ENCODE measurements at places on chromosomes 6 and 20. TPM values are rescaled to one million over a fixed set of nuclear protein-coding genes. Genes with fewer than 3 reads are reported as not detected.

GRCh38 chr6:28979679-28980078 is 25.4 kb downstream of the ZNF311 start:
- DNase-seq: no peak

DNA sequence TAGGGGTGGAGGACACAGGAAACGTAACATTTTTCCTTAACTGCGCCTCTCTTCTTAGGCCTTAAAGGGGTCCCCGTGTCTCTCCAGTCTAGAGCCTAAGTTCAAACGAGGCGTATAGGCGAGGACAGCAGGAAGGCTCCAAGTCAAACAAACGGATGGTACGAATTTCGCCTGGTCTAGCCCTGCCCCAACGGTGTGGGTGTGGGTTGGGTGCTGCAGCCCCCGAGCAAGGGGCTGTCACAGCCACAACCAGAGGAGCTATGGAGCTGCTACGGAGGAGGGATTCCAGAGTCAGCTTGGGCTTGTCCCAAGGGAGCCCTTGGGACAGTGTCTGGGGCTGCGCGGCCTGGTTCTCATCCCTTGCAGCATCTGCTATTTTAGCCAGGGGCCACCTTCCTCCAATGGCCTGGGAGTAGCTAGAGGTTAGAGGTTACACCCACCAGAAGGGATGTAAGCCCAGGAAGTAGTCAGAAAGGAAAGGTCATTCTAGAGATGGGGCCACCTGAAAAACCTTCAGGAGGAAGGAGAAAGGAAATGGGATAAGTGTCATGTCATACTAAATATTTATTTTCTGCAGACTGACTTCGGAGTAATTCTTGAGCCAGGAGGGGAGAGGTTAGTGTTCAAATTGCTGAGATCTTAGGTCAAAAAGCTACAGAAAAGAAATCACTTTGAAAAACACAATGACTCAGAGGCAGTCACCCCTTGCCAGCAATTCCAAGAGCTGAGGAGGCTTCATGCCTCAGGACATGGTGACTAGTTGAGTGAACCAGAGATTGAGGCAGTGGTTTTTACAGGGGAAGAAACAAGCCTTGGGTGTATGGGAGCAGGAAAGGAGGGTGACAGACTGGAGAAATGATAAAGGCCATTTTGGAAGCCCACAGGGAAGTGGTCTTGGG is 21.7 kb downstream of the VPS52 start:
- DNase-seq: peak; percentile 83

DNA sequence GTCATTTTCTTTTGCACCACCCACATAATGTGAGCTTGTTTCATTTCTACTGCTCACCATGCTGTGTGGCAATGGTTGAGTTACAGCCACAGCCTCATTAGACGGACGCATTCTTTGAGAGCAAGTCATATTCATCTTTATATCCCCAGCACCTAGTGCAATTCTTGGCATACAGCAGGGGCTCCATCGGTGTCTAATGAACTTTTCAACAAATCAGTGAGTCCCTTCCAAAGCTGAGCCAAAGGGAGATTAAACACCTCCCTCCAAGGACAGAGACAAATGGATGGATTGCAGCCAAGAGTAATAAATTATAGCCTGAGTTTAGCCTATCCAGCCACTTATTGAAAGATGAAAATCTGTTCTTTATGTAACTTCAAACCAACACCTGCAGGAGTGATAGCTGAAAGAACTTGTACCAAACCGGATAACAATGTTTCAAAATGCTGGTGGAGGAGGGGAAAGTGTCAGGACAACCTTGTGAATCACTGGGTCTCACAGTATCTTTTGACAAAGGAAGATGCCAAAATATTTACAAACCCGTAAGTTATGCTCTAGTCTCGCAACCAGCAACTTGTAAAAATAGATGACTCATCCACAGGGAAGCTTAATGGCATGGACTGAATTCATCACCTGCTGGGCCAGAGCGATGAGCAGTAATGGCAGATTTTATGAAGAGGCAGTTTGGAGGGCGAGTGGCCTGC is 139.0 kb downstream of the PXDC1 start:
- no peak for DNase-seq

DNA sequence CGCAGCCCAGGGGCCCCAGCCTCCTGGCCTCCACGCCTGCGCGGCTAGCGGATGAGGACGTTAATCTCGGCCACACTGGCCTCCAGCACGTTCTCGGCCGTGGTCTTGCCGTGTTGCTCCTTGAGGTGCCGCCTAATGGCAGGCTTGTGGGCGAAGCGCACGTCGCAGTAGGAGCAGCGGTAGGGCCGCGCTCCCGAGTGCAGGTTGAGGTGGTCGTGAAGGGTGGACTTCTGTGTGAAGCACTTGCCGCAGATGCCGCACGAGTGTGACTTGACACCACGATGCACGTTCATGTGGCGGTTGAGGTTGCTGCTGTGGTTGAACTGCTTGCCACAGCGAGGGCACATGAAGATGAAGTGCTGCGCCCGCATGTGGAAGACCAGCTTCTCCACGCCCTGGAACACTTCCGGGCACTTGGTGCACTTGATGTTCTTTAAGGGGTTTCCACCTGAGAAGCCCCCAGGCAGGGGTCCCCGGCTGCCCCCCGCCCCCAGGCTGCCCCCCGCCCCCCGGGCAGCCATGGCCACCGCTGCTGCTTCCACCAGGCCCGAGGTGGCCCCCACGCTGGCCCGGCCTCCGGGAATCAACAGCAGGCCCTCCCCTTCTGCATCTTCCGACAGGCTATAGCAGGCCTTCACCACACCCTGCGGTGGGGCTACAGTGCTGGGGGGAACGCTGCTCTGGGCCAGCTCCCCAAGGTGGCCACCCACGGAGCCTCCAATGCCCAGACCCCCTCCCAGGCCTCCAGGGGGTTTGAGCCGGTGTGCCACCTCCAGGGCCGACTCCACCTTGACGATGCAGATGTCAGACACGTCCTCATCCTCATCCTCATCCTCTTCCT is 1.8 kb downstream of the ZBTB12 start:
- no peak for DNase-seq

DNA sequence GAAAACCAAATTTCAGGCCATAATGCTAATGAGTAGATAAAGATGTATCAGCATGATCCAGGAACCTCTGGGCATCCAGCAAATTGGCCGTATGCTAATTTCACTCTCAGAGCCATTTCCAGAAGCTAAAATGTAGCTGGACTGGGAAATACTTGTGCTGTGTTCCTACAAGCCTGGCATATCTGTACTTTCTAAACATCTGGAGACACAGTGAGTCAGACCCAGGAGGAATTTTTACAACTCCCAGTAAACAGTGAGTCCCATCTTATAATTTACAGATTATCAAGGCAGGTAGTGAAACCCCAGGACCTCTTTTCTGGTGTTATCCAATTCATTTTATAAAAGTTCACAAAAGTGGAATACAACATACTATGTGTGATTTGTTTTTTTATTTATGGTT is 683.0 kb upstream of the ADGRB3 start:
- DNase-seq: no peak

- DNase-seq: peak; percentile 26
These were observed 40.2 kb downstream of the CTCFL start for GRCh38 chr20:57484772-57485171.

GRCh38 chr6:132275066-132275970 is 126.0 kb downstream of the MOXD1 start:
- no peak for DNase-seq

DNA sequence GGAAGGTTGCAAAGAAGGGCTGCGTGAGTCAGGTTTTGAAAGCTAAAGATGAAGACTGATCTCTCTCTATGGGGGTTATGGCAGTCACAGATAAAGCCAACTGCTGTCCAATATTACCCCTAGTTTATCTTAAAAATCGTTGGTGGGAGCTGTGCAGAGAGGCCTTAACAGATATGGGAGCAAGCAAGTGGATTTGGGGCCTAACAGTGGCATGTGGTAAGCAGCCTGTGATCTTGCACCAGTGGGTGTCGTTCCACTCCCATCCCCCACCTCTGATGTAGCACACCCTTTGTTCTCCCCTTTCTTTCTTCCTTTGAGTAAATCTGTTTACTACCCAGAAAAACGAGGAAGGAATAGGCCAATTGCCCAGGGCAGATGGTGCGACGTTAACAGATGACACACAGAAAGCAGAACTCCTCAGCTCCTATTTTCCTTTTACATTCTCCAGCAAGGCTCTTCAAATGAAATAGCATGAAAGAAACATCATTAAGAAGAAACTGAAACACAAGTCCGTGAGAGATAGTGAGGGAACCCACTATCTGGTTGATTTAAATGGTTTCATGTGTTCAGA is 274.1 kb upstream of the CITED2 start:
- DNase-seq: no peak

DNA sequence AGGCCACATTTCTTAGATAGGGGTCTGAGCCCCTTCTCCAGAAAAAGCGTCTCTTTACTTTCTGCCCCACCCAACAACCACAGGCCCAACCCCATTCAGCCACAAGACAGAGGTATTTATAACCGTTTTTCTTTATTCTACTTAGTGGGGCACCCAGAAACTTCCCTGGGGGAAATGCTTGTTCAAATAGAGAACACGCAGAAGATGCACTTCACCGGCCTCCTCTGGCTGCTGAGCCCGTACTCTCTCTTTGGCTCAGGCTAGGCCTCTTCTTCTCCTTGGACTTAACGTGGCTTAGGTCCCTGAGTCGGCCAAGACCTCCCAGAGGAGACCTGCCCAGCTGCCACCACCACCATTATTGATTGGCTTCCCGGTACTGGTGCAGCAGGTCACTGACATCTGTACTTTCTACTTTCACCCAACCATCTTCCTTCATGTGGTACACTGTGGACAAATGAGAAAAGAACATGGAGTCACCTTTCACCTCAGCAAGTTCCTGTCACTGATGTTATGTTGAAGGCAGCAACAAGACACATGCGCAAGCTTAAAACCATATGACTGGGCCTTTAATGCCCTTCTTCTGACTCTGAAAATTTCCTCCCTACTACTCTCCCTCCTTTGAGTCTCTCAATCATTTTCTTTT is 2.2 kb upstream of the TAP2 start:
- DNase-seq: no peak

GRCh38 chr6:157546321-157546720 is 165.3 kb downstream of the ZDHHC14 start:
- DNase-seq: no peak

DNA sequence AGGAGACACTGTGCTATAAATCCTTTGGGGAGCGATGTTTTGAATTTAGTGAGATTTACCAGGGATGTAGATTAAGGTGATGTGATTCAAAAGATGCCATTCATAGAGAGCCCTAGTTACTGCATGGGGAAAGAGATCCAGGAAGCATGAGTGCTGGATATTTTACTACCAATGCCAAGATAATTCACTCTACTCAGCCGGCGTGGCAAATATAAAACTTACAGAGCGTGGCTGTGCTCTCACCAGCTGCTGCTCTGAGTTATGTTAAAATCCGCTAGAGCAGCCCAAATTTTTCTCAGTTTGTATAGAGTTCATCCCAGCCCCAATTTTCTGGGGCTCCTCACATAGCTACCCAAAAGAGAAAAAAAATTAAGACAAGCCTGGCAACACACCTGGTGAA is 48.6 kb downstream of the BFSP1 start:
- no peak for DNase-seq

DNA sequence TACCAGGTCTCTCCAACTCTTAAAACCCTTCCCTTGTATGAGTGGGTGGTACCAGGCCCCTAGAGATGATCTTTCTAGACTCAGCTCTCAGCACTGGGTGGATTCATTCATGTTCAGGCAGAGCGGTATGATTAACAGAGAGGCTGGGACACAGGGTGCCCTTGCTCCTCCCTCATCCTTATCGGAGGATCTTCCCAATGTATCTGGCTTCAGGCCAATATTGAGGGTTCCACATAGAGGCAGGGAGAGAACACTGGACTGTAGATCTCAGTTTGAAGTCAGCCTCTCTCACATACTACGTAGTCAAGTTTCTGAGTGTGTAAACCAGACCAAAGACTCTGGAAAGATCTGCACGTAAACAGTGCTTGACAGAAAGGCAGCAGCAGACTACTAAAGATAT is 366.2 kb downstream of the DHX35 start:
- no peak for DNase-seq

DNA sequence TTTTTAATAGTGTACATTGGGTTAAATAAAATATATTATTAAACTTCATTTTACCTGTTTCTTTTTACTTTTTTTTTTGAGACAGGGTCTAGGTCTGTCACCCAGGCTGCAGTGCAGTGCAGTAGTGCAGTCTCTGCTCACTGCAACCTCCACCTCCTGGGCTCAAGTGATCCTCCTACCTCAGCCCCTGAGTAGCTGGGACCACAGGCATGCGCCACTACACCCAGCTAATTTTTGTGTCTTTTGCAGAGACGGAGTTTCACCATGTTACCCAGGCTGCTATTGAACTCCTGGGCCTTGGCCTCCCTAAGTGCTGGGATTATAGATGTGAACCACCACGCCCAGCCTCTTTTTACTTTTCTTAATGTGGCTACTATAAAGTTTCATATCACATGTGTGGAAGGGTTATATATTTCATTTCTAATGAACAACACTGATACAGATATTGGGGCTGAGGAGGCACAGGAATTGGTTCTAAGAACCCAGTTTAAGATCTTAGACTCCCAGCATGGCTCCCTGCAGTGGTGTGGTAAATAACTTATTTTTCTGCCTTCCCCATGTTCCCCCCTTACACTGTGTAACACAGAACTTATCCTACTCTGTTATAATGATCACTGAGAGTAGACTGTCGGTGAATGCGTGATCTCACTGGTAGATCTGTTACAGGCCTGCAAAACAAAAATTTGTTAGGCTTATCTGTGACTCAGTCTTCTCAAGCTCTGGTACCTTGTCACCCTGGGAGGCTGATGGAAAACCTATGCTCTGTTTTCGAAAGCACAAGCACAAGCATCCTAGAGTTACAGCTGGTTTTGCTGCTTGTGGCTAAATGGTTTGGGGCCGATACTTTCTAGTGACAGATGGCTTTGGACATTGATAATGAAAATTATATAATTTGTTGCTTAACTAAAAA is 5.8 kb upstream of the ATXN1 start:
- DNase-seq: no peak

DNA sequence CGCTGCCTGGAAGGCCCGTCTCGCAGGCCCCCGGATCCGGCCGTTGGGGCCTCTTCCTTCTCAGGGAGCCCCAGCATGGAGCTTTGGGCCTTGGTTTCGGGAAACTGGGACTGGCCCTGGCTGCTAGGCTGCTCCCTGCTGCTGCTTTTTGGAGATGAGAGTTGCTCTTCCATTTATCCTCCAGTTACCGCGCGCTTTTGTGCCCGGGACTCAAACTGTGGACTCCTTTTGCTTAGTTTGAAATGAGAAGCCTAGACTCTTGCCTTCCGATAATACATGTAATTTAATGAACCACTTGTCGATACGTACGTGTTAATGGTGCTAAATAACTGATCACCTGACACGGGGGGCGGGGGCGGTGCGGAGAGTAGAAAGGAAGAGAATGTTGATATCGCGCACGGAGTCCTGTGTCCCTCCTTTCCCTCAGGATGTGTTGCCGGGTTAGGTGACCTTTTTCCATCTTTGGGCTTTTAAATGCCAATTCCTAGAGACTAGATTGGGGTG is 968 bp downstream of the PHF3 start:
- DNase-seq: no peak

DNA sequence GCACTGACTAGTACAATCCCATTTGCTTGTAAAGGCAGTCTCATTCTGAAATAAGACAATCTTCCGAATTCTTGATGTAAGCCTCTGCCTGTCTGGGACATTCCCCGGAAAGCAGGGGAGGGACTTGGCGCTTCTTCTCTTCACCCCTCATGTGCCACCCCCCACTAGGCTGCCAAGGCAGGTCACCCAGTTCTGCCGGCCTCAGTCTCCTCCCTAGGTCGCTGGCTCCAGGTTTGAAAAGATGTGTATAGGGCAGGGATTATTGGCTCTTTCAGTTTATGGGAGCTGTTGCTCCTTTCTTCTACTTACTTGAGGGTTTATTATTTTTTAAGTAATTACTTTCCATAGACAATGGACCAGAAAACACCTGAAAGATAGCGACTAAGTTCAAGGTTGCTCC is 158.1 kb upstream of the RPS6KA2 start:
- DNase-seq: no peak

The GLP1R gene
- total RNA-seq: not detected

The NQO2 gene
- total RNA-seq: 54.4 TPM

The TRDN gene
- total RNA-seq: 0.77 TPM

Measured in mesenteric fat pad (tissue), 1 donor.